Renal cortex interstitium (tissue), 15 donors: ENCODE measurements at places on chromosomes 11 and 22.

GRCh38 chr11:88404391-88404790 is 66.9 kb upstream of the CTSC start:
- DNase-seq, result no peak

DNA sequence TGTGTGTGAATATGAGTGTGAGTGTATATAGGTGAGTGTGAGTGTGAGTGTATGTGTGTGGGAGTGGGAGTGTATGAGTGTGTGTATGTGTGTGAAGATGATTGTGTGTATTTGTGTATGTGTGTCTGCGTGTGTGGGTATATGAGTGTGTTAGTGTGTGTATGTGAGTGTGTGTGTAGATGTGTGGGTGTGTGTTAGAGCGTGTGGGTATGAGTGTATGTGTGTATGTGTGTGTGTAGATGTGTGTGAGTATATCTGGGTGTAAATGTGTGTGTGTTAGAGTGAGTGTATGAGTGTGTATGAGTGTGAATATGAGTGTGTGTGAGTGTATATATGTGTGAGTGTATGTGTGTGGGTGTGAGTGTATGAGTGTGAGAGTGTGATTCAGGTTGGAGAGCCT is 11.1 kb upstream of the LRRC10B start:
- DNase-seq, result no peak

GRCh38 chr11:114026355-114026754 is 33.2 kb upstream of the ZBTB16 start:
- DNase-seq, result no peak

GRCh38 chr11:7016011-7016410 is 4.1 kb downstream of the ZNF214 start:
- DNase-seq, result no peak
